ENCODE measurements at places on chromosomes 6 and 20.

- DNase-seq, result no peak
Observed at GRCh38 chr6:143271024-143271423, 179.5 kb downstream of the ADAT2 start.

DNA sequence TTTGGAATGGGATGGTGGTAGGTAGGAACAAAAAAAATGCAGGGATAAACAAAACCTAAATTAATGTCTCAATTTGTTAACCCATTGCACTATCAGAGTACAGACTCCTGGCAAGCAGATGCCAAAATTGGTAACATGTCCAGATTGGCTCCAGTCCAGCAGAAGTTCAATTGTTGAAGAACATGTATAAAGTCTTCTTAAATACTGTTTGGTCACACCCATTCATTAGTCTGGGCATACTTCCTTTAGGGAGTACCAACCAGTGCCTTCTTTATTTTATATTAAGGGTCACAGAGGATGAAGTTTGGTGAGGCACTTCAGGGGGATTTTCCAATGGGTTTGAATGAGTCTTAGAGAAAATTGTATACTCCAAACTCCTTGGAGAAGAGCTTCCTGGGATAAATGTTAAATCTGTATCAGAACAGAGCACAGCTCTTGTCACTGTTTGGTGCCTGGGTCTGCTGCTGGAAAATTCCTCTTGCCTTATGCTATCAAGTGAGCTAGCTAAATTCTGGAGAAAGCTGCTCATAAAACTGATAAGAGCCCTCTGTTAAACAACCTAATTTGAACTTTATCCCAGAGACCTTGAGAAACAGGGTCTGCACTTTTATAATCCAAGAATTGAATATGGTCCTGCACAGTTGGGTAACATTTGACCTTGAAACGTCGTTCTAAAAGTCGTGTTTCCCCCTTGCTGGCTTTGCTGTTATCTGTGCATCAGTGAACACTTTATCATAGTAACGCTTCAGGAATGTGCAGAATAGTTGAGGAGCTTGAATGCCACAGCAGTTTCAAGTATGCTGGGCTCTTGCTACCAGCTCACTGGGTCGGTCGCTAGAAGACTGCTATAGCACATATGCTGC is 334.1 kb upstream of the CITED2 start:
- DNase-seq, result peak; percentile 39

- peak; percentile 66 for DNase-seq
Observed at GRCh38 chr6:28648035-28648877, 122.6 kb downstream of the GPX5 start.

DNA sequence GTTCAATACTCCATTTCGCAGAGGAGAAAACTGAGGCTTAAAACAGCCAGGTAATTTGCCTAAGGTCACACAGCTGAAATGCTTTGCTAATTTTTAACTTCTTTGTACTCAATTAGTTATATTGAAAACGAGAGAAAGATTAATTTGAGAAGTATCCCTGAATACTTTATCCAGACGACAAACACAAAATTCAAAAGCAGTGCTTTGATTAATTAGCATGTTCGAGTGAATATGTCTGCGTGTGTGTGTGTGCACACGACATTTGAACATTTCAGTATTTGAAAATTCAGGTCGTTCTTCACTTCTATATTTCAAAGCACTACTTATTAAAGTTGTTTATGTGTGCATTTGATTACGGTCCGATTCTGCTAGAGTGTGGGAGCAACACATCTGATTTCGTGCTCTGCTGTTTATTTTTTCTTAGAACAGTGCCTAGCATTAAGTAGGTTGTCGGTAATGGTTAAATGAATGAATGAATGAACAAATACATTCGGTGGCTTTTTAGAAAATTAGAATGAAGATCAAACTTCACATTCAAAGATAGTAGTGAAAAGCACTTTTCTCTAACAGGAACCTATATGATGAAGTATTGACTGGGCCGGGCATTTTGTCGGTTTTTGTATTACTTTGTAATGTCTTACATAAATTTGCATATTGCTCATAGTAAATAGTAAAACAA is 36.9 kb upstream of the SYNCRIP start:
- DNase-seq, result no peak

DNA sequence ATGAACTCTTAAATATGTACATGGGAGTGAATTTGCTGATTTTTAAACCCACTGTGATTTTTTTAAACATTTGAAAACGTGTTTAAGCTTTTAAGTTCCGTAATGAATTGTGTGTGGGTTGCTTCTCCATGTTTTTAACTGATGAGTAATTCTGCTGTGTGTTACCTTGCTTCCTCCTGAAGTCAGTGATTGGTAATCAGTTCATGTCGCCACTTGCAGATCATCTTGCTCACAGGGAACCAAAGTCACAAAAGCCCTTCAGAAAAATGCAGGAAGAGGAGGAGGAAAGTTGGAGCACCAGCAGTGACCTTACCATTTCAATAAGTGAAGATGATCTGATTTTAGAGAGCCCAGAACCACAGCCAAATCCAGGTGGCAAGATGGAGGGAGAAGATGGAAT is 36.7 kb downstream of the KIZ start:
- DNase-seq, result no peak

DNA sequence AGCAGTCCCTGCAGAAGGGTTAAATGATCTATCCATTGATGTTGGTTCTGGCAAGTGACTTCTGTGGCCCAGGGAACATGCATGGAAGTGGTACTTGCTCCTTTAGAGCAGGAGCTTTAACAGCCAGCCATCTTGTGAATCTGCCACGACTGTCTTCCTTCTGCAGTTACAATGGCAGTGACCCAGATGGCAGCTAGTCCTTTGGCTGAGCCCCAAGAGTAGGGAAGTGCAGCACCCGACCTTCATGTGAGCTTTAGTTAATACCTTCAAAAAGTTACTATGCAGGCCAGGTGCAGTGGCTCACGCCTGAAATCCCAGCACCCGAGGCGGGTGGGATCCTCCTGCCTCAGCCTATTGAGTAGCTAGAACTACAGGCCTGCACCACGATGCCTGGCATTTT is 66.4 kb downstream of the POPDC3 start:
- no peak for DNase-seq

DNA sequence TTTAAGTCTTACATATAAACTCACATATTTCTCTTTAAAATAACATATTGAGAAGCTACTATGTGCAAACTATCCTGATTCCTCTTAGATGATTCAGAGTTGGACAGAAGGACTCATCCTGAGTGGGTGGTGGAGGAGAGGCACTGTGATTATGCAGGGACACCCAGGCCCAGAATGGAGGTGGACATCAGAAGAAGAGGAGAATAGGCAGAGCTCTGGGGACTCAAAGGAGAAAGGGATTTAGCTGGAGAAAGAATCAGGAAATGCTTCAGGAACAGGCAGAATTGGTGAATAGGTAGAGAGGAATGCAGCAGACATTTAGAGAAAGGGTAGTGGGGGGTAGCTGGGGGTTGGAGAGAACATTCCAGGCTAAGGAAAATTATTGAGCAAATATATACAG is 17.4 kb downstream of the RCAN2 start:
- no peak for DNase-seq

- no peak for DNase-seq
Observed at GRCh38 chr20:36062799-36063198, 91.7 kb upstream of the EPB41L1 start.

- peak; percentile 58 for DNase-seq
Observed at GRCh38 chr20:24469894-24470745, 691 bp downstream of the SYNDIG1 start.

DNA sequence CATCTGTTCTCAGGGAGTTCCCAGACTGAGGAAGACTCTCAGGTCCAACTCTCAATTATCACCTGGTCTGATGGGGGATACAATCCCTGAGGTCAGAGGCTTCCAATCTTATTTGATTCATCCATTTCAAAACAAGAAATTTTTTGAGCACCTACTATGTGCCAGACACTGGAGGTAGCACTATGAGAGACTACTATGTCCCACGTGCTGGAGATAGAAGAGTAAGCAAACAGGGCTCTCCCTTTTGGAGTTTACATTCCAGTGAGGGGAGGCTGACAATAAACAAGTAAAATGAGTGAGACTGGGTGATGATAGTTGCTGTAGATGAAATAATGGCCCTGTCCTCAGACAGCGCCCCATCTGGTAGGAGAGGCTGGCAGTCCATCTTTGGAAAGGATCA is 16.5 kb downstream of the TMEM151B start:
- no peak for DNase-seq

GRCh38 chr6:1856381-1856780 is 246.7 kb downstream of the FOXC1 start:
- DNase-seq, result peak; percentile 64

DNA sequence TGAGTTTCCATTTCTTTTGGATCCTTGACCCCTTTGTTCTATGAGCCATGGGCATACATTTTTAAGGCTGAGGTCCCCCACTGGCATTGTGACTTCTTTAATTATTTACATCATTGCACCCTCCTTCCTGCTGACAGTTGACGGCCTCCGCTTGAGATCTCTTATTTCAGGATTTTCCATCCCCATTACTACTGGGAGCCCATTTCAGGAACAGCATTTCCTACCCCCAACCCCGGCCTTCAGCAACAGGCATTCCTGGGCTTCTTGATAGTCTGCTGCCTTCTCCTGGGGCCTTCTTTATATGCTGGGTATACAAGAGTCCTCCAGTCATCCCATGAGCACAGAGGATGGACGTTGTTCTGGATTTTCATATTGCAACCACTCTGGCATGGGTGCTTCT is 3.8 kb downstream of the ULBP1 start:
- no peak for DNase-seq

DNA sequence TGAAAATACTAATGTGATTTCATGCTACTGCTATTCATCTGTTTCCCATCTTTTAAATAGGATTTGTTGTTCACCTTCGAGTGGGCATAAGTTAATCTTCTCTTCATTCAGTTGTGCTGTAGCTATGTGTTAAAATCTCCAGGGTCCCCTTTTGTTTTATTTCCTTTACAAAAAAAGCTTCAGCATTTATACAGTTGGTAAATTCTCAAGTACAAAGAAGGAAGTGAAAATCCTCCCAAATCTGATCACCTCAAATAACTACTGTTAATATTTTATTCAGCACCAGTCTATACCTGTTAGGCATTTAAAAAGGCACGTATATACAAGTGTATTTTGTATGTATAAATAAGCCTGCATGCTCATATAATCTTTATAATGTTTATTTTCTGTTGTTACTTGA is 251.2 kb downstream of the TMEM242 start:
- DNase-seq, result no peak

GRCh38 chr6:150410906-150411305 is 42.1 kb downstream of the IYD start:
- DNase-seq, result no peak

GRCh38 chr6:44268095-44268628 is 2.1 kb upstream of the TMEM151B start:
- peak; percentile 71 for DNase-seq

DNA sequence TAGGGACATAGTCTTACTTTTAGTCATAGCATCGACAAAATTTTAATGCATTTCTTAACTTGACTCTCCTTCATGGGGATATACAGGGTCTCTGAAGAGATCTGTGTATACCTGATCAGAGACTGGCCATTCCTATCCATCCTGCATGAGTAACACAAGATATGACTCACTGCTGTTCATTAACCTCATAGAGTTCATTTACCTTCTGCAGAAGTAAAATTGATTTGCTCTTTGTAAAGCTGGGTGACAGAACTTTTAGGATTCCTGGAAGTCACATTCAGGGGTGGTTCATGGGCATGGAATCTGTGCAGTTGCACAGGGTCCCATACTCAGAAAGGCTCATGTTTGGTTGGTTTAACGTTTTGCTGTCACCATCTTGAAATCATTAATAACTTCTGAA is 53.2 kb downstream of the PDE7B start:
- DNase-seq, result no peak

DNA sequence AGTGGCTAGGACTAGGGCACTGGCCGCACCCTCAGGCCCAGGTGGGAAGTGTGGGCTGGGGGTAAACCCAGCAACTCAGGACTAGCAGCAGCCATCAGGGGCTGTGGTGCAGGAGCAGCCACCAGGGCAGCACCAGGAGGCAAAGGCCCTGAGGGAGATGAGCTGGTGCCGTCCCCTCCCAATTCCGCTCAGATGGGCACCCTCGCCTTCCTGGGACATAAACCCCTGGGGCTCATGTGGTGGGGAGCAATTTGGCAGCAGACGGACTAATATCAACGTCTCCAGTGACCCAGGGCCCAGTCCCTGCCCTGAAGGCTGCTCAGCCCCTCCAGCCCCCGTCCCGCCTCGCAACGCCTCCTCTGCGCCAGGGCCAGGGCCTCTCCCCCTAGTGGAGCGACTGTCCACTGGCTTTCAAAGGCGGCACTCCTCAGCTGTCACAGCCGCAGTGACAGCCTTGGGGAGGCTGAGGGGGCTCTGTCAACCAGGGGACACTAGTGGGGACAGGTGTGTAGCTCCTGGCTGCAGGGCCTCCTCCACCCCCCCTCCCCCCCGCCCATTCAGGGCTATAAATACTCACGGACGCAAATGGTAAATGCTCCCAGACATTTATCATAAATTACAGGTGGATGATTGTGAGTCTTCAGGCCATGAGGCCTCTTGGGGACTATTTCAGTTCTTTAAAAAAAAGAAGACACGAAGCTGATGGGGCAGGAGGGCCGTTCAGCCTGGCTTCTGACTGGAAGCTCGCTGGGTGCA is 349.9 kb downstream of the ZFAND3 start:
- no peak for DNase-seq

DNA sequence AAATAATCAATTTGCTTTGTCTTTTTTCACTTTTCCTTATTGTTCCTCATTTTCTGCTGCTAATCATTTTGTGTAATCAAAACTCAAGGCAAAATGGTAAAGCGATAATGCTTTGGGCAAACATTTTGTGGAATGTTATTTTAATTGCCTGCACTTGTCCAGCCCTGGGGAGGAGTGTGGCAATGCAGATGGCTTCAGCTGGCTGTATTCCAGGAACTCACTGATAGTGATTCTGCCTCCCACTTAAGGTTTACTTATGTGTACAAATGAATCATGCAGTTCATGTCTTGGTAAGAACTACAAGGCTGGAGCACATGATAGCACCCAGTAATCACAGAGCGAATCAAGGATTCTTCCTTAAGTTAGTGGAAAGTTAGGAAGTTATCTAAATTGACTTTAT is 107.8 kb downstream of the COL19A1 start:
- DNase-seq, result no peak

- peak; percentile 59 for DNase-seq
Observed at GRCh38 chr20:64188682-64189529, 24.7 kb downstream of the MYT1 start.

GRCh38 chr6:129709196-129709768 is 695 bp downstream of the ARHGAP18 start:
- peak; percentile 48 for DNase-seq

- DNase-seq, result no peak
Observed at GRCh38 chr6:165702669-165703068, 39.6 kb upstream of the PDE10A start.

DNA sequence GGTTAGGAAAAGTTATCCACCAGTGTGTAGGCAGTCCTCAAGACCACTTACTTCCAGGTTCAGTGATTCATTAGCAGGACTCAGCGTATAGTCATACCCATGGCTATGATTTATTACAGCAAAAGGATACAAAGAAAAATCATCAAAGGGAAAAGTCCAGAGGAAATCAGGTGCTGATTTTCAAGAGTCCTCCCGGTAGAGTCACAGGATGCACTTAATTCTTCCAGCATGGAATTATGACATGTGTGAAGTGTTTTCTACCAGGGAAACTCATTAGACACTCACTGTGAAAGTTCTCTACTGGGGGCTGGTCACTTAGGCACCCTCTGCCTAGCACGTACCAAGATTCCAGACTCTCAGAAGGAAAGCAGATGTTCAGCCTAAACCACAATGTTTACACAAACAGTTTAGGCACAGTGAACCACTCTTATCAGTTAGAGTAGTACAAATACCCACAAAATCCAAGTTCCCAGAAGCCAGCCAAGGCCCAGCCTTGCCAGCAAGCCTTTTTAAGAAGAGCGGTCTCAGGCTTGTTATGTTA is 10.2 kb downstream of the WFDC3 start:
- no peak for DNase-seq

GRCh38 chr6:82704045-82704444 is 340.4 kb downstream of the TPBG start:
- DNase-seq, result no peak
